Left lobe of liver (tissue), 2 donors: ENCODE measurements at places on chromosomes 5 and 9. TPM values are rescaled to one million over a fixed set of nuclear protein-coding genes. Genes with fewer than 3 reads are reported as not detected.

The CDKN2B-AS1 gene
- total RNA-seq: not detected

The LCN10 gene
- total RNA-seq: 0.15 TPM

The FOXD4L6 gene
- total RNA-seq: not detected

The CDC20B gene
- total RNA-seq: not detected

The ANKHD1 gene
- total RNA-seq: 60.6 TPM

The BTNL3 gene
- not detected for total RNA-seq

DNA sequence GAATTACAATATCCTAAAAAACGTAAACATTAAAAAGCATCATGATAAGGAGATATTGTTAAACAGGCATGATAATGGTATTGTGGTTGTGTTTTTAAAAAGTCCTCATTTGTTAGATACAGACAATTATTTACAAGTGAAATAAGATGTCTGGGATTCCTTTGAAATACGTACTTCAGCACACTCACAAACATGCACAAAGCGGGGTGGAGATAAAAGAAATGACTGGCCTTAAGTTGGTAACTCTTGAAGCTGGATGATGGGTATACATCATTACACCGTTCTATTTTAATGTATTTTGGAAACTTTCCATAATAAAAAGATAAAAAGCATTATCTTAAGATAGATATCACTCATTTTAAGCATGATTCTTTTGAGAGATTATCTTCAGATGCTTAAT lies 1.0 kb downstream of the FAM200C start:
- DNase-seq: no peak

- DNase-seq: no peak
Observed at GRCh38 chr5:35188031-35188457, 42.2 kb downstream of the PRLR start.

DNA sequence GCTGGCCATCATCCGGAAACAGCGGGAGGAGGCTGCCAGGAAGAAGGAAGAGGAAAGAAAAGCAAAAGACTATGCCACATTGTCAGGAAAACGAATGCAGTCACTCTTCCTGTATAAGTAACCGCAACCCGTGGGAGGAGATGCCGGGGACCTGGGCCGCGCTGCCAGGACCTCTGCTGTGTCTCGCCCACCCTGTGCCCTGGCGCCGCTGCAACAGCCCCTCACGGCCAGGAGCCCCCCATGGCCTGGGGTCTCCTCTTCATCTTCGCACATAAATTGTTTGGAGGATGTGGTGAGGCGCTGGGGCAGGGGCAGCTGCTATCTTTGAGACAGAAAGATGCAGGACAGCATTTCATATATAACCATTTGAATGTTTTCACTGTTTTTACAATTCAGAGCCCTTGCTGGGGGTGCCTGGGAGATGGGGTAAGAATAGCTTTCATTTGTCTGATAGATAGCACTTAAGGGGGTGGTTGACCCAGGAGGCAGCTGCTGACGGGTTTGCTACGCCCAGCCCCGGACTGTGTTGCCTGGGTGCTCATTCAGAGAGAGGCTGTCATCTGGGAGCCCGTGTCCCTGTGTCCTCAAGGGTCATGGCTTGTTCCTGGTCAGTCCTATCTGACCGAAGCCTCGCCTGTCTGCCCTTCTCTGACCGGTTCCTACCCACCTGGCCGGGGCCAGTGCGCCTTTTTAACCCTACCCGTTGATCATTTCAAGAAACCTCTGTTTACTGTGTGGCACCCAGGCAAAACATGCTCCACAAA lies 1067.7 kb upstream of the COX7C start:
- DNase-seq: no peak
